ENCODE measurements at places on chromosomes 1 and 21.

- DNase-seq = peak; percentile 53
Measured at GRCh38 chr1:46532498-46533178, 18.8 kb downstream of the KNCN start.

GRCh38 chr1:226954777-226955176 lies 14.7 kb downstream of the COQ8A start:
- DNase-seq = no peak

DNA sequence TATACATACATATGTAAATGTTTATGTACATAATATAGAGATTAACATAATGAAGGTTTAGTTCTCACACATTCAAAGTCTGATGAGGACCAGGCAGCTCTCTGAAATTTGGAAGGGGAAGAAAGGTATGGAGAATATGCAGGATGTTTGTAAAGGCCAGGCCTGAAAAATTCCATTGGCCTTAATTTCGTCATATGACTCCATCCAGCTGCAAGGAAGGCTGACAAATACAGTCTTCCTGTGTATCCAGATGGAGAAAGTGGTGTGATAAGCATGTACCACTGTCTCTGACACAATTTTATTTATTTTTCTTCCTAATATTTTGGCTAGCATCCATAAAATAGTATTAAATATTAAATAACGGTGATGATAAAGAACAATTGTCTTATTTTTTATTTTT lies 6.3 kb upstream of the SGIP1 start:
- DNase-seq = no peak

DNA sequence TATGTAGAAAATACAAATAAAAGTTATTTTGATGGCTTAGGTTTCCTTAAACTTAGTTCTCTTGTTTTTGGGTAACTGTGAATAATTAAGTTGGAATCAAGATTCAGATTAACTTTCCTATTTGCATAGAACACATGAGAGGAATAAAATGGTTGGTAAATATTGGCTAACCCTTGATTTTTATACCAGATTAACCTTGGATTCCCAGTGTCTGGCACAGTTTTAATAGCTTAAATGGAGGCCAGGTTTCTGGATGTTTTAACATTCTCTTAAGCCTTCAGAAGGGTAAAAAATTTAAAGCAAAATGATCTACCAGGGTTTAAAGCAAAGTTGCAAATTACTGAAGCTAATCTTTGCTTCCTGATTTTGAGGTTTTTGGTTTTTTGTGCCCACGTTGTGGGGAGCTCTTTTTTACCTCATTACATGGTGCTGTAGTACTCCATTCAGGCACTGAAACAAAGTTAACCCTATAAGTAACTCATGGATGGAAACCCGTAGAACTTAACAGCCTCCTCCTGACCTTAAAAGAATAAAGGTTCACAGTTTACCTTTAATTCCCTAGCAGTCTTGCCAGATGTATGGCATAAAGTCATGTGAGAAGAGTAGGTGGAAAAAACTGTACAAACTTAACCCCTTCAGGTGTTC lies 8.4 kb upstream of the SPATA1 start:
- DNase-seq = no peak

DNA sequence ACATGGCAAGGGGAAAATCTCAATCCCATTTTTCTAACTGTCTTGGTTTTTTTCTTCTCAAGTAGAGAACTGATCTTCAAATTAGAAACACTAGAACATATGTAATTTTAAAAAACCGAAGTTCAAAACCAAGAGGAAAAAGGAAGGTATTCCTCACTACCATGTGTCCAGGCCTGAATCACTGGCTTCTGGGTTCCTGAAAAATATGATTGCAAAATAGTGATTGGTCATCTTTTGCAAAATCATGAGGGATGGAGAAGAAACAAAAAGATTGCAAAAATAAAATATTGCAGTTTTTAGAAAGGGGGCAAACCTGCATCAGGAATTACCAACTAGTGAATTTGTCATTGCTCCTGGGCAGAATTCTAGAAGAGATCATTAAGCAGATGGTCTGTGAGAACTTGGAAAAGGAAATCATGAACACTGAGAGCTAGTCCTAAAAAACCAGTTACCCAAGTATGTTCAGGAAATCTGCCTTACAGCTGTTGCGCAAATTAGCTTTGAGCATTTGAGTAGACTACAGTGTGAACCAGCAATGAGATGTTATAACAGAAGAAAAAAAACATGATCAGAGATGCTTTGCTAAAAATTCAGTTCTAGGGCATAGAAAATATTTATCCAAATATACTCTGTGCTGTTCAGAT lies 49.4 kb downstream of the SPATA46 start:
- DNase-seq = no peak

DNA sequence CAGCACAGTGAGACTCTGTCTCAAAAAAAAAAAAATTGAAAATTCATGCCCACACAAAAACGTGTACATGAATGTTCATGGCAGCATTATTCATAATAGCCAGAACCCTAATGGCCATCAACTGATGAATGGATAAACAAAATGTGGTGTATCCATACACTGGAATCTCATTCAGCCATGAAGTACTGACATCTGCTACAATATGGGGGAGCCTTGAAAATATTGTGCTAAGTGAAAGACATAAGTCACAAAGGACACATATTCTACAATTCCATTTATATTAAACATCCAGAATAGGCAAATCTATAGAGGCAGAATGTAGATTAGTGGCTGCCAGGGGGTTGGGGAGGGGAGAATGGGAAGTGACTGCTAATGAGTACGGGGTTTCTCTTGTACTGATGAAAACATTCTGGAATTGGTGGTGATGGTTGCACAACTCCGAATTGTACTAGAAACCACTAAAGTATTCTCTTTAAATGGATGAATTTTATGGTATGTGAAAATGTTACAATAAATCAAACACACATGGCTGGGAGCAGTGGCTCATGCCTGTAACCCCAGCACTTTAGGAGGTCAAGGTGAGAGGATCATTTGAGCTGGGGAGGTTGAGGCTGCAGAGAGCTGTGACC lies 33.0 kb upstream of the KCNN3 start:
- no peak for DNase-seq

DNA sequence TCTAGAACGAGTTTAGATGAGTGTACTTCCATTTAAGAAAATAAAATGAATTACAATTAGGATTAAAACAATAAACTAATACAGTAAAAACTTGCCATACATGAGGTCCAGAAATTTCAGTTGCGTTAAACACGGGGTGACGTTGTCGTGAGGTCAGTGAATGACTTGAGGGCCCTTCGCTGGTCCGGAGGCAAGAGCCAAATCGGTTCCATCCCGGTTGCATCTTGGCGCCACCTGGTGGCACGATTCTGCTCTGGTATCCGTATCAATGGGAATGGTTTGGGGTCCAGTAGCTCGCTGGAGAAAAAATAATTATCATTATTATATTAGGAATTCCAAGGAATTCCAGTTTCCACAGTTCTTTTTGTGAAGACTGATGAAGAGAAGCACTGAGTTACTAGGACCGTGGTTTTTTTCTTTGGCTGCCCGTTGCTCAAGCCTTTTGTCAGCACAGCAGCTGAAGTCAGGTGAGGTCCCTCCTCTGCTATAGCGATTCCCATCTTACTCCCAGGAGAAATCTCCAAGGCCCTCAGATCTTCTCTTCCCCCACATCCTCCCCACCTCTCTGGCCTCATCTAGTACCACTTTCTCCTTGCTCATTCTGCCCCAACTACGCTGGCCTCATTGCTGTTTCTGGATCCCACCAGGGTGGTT lies 161.4 kb downstream of the SLC35F3 start:
- peak; percentile 45 for DNase-seq

GRCh38 chr1:37845786-37846185 lies 13.6 kb downstream of the MTF1 start:
- DNase-seq = no peak

DNA sequence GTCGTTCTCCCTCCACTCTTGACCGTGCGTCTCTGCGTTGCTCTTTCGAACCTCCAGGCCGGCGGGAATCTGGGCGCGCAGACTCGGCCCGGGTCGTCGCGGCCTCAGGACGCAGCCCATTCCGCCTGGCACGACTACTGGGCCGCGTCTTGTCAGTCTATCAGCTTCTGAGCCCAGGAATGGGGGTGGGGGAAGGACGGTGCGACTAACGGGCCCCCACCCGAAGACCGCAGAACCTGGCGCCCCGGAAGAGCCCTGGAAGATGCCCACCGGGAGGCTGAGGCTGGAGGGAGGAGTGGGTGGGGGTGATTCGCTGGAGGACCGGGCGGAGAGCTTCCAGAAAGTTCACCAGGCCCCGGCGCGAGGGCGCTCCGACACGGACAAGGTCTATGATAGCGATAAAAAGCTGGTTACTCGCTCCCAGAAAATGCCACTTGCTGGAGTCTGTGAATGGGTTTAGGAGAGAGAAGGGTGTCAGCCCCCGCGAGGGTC lies 1.7 kb upstream of the DMRTA2 start:
- DNase-seq = no peak

- DNase-seq = no peak
Measured at GRCh38 chr1:171090604-171091003, at the start of gene FMO3. Gene FMO3, plus strand, starts transcription at chr1:171090905. Its CDS starts 1,754 bp downstream, at chr1:171092659.

DNA sequence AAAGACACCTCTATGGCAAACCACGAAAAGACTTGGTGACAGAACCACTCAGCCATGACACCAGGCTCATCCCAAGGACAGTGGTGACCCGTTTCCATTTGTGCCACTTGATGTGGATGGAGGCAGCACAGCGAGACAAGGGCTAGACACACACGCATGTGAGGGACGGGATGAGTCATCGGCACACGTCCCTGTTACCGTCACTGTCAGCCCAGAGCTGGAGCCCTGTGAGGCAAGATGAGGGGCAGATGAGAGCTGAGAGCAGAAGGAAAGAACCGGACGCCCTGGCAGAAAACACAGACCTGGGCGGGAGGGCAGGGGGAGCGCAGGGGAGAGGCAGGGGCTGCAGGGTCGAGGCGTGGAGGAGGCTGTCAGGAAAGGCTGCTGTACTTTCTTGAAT lies 57.8 kb downstream of the SIK1 start:
- DNase-seq = no peak

DNA sequence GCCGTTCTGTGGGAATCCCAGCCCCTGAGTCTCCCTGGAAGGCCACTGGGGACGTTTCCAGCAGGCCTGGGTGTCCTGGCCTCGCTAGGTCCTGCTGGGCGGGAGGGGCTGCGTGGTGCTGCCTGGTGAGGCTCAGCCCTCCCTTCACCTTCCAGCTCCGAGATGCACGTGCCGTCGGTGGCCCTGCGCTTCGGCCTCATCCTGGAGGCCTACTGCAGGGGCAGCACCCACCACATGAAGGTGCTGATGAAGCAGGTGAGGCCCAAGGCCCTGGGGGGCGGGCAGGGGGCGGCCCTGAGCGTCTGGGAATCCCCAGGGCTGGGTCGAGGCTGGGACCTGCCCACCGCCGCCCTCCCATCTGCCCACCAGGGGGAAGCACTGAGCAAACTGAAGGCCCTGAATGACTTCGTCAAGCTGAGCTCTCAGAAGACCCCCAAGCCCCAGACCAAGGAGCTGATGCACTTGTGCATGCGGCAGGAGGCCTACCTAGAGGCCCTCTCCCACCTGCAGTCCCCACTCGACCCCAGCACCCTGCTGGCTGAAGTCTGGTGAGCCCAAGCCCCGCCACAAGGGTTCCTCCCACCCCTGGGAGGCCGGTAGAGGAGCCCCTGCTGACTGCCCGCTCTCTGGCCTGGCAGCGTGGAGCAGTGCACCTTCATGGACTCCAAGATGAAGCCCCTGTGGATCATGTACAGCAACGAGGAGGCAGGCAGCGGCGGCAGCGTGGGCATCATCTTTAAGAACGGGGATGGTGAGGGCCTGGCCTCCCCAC lies 70.3 kb downstream of the PIK3CD start:
- peak; percentile 66 for DNase-seq

DNA sequence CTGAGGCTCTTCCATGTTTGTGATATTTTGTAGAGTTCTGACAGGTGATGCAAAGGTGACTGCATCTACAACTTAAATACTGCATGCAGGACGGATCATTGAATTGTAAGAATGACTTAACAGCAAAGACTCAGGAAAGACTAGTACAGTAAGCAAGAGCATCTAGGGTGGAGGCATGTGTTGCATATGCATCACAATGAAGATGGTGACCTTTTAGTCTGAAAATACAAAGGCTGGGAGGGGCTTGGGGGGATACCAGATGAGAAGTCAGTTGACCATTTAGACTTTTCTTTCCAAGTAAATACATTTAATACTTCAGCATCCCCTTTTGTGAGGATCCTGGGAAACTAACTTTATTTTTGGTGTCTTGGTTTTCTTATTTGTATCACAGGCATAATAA lies 145.5 kb downstream of the NUF2 start:
- DNase-seq = no peak

DNA sequence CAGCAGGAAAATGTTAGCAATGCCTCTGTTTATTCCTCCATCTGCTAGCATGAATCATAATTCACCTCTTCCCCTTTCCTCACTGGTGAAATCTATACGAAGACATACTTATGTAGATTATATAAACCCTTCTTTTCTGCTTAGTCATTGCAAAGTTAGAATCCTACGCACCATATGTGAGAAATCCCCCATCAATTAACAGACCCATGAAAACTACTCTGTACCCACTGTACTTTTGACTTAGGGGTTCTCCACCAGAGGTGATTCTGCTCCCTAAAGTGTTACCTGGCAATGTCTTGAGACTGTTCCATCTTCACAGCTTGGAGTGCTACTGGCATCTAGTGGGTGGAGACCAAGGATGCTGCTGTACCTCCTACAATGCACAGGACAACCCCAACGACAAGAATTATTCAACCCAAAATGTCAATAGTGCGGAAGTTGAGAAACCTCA lies 49.6 kb upstream of the KCTD3 start:
- DNase-seq = no peak

DNA sequence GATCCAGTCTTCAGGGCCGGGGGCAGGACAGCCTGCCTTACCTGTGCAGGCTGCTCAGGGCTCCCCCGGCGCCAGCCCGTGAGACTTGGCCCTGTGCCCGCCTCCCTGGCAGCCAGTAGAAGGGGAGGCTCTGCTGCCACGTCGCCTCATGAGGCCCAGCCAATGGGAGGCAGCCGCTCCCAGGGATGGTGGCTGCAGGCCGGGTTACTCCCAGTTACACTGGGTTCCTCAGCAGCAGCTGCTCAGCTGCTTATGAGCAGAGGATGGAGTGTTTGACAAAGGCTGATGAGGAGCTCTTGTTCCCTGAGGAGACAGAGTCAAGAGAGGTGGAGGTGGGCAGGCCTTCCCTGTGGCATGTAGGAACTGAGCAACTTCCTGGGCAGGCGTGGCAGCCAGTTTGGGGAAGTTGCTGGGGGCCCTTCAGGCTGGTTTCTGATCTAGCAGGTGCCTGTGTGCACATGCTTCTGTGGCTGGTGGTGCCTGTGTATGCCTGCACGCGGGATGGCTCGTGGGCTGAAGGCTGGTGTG lies 5.5 kb downstream of the MFSD2A start:
- DNase-seq = no peak

DNA sequence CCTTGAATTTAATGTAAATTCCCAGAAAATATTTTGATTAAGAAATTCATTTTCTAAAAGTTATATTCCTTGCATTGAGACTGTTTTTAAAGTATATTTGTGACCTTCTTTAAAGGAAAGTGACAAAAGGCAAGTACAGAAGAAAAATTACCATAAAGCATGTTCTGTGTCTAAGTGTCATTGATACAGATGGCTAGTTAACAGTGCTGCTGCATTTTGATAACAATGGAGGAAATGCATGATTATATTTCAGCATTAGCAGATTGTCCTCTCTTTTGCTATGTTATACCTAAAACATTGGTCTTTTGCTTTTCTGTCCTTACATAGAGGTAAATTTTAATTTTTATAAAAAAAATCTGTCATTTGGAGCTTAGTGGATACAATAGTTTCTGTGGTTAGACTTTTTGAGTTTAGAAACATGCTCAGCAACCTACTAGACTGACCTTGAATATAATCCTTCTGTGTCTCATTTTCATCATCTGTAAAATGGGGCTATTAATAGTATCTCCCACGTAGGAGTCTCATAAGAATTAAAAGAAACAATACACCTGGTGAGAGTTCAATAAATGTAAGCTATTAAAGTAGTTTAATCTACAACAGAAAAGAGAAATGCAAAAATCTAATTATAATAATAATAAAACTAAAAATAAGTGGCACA lies 51.1 kb upstream of the RGS21 start:
- DNase-seq = no peak
